ENCODE measurements at places on chromosomes 2 and 18.

GRCh38 chr2:23373666-23374065 lies 11.3 kb upstream of the KLHL29 start:
- DNase-seq, result no peak

- peak; percentile 40 for DNase-seq
Observed at GRCh38 chr2:75562513-75562864, 1.8 kb upstream of the EVA1A start.

- DNase-seq, result no peak
Observed at GRCh38 chr18:3120356-3120755, 99.4 kb downstream of the MYOM1 start.

GRCh38 chr2:112138159-112139032 lies at the start of gene FBLN7:
Gene FBLN7 (plus strand): TSS chr2:112138385. CDS start chr2:112138656, 271 bp downstream.
- no peak for DNase-seq

GRCh38 chr2:152444448-152444847 lies 109.5 kb downstream of the FMNL2 start:
- DNase-seq, result no peak

DNA sequence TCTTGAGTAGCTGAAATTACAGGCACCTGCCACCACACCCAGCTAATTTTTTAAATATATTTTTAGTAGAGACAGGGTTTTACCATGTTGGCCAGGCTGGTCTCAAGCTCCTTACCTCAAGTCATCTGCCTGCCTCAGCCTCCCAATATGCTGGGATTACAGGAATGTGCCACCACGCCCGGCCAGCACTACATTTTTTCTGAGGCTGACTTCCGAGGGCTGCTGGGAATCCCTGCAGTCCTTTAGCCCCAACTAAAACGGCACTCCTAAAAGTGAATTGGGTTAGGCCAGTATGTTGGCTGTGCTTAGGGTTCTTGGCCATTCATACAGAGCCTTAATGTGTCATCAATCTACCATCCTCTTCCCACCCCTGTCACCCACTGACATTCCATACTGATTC lies 375.4 kb downstream of the DCC start:
- DNase-seq, result no peak

DNA sequence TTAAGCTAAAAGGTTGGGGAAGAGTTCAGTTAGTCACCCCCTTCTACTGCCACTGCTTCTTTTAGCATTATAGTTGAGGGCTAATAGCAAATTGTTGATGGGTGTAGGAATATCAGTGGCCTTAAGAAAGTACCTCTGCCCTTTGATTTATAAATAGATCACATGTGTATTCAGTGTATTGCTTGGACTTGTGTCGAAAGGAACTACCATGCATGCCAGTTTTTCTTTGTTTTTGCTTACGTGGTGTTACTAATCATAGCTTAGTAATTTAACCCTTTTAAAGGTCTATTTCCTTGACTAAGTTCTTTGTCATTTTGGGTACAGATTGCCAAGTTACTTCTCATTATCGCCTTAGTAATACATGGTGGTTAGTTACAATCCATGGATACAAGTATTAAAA lies 85.6 kb downstream of the MIB1 start:
- peak; percentile 70 for DNase-seq

GRCh38 chr2:208490492-208490891 lies 83.9 kb downstream of the PTH2R start:
- no peak for DNase-seq

- peak; percentile 75 for DNase-seq
Observed at GRCh38 chr2:133177196-133177595, 391.1 kb downstream of the NCKAP5 start.

GRCh38 chr2:19361325-19361990 lies 3.0 kb upstream of the OSR1 start:
- peak; percentile 39 for DNase-seq

DNA sequence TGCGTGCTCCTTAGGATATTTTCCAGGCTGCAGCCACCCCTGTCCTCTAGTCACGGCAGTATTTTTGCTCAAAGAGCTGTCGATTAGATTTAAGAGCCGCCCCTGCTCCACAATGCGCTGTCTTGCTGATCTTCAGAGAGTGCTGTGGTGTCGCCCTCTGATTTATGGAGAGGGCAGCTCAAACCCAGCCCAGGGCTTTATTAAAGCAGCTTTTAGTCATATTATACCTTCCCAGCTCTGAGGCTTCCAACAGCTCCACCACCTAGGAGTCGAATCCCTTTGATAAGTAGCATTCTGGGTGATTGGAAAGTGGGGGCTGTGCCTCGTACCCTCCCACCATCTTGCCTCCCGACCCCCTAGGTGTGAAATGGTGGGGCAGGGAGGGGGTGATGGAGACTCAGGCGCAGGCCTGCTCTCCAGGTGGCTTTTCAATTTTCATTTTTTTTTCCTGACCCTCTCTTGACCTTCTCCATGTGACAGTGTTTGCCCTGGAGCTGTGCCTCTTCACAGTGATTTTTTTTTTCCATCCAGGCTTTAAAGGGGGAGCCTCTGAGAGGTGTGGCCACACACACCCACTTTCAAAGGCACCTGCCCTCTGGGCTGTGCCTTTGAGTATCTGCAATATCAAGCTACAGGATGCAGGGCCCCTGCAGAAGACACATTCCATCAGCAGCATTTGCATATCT lies 53.1 kb upstream of the NRP2 start:
- DNase-seq, result no peak
